ENCODE measurements at places on chromosomes 6 and 20.

DNA sequence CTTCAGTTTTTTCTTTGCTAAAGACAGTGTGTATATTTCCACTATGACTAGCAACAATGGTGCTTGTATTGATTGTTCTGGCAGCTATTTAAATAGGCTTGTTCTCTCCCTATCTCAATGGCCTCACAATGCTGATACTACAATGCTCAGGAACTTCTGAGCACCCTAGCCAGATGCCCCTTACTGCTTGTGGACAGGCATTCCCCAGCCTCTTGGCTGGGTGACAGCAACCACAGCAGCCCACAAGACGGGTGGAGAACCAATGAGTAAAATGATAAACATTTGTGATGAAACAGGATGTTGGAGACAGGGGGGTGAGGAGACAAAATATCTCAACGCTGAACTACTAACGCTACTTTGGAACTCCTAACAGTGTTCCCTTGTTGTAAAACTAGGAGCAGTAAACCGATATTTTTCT is 42.3 kb downstream of the HIVEP2 start:
- peak; percentile 99 for DNase-seq

- no peak for DNase-seq
Measured at GRCh38 chr6:52285177-52286068, 881 bp upstream of the MCM3 start.

DNA sequence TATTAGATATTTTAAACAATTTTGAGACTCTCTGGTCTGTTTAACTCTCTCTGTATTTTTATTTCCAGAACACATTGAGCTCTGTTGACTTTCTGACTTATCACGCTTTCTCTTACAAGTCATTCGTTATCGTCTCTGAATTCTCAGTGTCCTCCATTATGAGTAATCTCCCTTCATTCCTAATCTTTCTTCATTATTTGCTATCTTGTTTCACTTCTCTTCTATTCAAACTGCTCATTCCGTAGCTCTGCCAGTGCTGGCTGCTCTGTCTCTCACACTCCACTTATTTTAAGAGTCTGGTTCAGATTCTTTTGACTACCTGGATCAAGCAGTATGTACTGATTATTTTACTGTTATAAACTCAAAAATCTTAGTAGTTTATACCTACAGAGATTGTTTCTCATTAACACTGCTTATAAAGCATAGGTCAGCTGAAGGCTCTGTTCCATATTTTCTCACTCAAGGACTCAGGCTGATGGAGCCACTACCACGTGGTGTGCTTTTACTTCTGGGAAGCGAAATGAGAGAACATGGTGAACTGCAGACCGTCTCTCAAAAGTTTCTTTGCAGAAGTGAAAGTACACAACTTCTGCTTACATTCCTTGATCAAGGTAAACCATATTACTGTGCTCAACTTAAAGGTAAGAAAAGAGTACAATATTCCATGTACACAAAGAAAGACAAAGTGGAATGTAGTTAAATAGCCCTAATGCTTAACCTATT is 485.2 kb downstream of the GRIK2 start:
- DNase-seq: no peak

DNA sequence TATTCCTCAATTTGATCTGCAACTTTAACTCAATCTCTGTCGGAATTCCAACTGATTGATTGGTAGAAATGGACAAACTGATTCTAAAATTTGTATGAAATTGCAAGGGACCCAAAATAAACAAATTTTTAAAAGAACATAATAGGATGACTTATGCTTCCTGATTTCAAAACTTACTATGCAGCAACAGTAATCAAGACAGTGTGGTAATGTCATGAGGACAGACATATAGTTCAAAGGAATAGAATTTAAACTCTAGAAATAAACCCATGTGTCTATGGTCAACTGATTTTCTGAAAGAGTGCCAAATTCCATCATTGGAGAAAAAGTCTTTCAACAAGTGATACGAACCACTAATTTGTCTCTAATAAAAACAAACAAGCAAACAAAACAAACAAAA is 1320.1 kb upstream of the GJE1 start:
- DNase-seq: peak; percentile 56

DNA sequence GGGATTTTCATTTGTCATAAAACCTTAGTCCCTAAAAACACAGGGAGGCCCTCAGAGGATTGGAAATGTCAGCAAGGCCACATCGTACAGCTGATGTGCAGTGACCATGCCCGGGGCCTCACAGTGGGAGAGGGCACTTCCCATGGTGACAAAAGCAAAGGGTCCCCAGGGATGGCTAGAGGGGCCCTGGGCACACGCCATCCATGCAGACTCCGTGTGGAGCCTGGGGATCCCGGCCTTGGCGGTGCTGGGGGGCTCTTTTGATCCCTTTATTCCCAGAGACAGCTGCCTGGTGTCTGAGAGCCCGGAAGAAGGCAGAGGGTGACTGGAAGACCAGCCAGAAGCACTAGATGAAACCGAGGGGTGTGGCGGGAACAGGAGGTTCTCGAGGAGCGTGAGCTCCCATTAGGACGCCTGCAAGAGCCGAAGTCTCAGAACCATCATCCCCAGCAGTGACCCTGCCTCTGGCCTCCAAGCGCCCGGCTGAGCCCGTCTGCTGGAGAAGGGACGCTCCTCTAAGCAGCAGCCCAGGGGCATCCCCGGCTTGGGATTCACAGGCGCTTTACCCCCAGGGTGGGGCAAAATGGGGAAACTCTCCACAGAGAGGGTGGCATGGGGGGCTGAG is 49.1 kb upstream of the FRMD1 start:
- DNase-seq: no peak

- peak; percentile 80 for DNase-seq
Measured at GRCh38 chr20:8095648-8096572, 36.2 kb upstream of the PLCB1 start.

DNA sequence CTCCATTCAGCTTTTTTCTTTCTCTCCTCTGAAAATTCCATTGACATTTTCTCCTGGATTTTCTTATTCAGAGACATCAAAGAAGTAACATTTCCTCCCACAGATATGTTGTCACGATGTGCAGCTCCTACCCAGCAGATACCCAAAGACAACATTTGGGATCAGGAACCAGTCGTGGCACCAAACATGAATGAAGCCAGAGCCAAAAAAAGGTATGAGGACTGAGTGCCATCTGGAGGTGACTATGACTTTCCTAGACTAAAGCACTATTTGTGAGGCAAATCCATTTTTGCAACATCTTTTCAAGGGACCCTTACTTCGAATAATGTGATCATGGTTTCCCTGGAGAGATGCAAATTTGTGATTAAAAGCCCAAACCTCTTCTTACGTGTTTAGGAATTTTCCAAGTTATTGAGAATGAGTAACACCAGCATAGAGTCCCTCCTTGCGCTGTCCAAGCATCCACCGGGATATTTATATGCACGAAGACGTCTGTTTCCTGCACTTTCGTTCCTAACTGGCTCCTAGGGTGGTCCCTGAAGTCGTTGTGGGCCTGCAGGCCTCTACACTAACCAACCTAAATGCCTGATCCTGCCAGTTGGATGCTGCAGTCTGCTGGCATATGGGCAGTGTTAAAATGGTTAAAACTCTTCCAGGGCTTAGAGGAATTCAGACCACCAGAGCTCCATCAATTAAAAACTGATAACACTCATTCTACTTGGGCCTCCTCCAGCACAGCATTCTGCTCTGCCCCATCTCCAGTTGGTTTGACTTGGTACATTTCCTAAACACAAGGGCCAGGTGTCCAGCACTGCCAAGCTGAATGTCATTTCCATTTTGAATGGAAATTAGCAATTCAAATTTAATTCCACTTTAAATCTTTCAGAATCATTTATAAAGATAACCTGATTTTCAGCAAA is 256.6 kb downstream of the C6orf118 start:
- DNase-seq: no peak

GRCh38 chr20:13717631-13718044 is 67.1 kb downstream of the ESF1 start:
- no peak for DNase-seq

DNA sequence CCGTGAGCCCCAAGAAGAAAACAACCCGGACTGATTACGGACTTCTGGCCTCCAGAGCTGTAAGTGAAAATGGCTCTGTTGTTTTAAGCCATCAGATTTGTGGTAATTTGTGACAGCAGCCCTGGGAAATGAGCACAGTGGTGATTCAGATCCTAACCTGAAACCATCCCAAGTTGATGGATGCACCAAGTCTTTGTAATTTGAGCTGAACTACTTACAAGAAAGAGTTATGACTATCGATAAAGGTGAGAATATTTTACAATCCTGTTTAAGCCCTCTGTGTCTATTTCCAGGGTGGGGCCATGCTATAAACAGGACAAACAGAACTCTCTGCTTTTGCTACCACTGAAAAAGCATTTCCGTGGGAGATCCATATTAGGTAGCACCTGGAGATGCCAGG is 19.1 kb upstream of the RIN2 start:
- no peak for DNase-seq

DNA sequence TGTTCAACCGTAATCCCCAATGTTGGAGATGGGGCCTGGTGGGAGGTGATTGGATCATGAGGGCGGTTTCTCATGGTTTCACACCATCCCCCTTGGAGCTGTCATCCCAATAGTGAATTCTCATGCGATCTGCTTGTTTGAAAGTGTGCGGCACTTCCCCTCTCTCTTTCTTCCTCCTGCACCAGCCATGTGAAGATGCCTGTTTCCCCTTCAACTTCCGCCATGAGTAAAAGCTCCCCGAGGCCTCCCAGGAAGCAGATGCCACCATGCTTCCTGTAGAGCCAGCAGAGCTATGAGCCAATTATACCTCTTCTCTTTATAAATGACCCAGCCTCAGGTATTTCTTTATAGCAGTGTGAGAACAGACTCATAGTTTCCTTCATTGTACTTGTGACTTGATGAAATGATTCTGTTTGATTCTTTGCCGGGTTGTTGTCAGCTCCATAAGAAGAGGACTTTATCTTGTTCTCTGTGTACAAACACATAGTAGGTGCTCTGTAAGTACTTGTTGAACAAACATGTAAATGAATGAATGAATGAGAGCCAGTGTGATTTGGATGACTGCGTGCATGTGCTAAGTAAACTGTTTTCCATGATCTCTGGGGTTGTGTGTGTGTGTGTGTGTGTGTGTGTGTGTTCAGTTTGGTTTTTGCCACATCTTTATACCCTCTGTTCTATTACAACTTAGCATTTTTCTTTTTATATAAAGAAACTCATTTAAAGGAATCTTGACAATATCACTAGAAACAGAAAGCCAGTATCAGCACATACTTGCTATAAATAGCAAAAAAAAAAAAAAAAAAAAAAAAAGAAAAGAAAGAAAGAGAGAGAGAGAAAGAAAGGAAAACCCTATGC is 22.5 kb upstream of the PTGIS start:
- no peak for DNase-seq

GRCh38 chr6:129619579-129620233 is 90.3 kb downstream of the ARHGAP18 start:
- no peak for DNase-seq

DNA sequence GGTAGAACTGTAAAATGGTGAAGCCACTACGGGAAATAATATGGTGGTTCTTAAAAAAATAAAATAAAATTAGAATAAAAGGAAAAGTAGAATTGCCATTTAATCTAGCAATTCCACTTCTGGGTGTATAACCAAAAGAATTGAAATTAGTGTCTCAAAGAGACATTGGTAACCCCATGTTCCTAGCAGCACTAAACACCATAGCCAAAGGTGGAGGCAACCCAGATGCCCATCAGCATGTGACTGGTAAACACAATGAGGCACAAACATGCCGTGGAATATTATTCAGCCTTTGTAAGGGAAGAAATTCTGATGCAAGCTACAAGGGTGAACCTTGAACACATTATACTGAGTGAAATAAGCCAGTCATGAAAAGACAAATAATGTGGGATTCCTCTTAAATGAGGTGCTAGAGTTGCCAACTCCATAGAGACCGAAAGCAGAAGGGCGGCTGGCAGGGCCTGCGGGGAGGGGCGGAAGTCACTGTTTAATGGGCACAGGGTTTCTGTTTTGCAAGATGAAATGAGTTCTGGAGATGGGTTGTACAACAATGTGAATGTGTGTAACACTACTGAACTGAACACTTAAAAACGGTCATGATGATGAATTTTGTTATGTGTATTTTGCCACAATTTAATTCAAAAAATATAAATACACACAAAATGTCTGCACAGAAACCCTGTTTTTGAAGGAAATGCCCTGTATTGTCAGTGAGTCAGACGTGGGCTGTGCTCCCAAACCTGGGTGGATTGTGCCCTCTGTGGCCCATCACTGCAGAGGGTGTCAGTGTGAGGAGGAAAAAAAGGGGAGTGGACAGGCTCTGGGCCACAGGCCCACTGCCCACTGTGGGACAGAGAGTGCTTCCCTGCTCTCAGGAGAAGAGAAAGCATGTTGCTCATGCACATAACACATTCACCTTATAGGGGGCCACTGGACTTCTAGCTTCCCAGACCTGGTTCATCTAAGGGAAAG is 49.6 kb upstream of the CD93 start:
- DNase-seq: no peak

GRCh38 chr6:3281631-3282475 is 23.1 kb downstream of the PSMG4 start:
- DNase-seq: peak; percentile 90

DNA sequence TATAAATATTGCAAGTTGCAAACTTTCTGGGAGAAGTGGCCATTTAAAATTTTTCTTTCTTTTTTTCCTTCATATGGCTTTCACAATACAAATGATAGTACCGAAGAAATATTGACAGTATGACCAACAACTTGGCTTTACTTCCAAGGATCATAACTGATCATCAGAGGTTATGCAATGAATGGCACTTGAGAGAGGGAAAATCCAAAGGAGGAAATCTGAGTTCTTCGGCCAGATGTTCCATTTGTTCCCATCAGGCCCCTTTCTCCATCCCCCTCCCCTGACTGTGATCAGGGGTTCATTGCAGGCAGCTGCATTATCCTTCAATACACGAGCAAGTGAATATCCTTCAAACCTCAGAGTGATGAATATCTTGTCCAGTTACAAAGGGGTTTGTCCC is 130.0 kb upstream of the UST start:
- no peak for DNase-seq

- peak; percentile 19 for DNase-seq
Measured at GRCh38 chr6:89346433-89346832, 6.1 kb downstream of the UBE2J1 start.

DNA sequence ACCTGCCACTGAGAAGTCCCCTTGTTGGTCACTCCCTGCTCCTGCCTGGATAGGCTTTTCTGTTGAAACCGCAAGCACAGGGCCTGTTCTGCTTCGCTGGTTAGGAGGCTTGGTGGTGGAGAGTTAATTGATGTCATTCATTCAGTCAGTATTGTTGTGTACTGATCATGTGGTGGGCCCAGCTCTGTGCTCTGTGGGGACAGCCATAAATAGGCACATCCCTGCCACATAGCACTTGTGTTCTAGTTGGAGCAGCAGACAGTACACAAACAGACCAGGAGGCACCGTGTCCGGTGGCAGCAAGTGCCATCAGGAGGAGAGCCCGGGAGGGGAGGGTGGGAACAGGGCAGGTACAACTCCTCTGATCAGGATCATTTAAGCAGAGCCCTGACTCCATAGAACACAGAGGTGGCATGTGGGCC is 155.2 kb upstream of the INSM1 start:
- DNase-seq: no peak

DNA sequence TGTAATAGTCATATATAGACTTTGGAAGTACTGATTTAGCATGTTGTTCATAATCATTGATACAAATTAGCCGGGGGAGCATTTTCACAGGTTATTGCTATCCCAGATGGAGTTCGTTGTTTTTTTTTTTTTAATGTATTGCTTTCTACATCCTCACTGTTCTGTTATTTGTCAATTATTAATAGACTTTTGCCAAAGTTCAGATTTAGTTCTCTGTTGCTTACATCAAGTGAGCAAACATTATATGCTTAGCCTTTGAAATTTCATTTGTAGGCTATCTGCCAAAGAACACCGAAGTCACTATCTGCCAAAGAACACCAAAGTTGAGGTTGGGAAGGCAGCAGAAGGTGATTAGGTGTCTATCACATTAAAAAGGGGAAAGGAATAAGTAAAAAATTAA is at the start of gene HAO1:
TSS of gene HAO1 (minus strand) at position 118 of the 400 bp plus-strand sequence. CDS start at position 82, 36 bp downstream.
- no peak for DNase-seq

GRCh38 chr6:15387118-15387517 is 141.2 kb downstream of the JARID2 start:
- DNase-seq: no peak
